ENCODE measurements at places on chromosomes 7 and 10.

GRCh38 chr10:78301891-78302738 lies 268.5 kb downstream of the RPS24 start:
- no peak for DNase-seq

DNA sequence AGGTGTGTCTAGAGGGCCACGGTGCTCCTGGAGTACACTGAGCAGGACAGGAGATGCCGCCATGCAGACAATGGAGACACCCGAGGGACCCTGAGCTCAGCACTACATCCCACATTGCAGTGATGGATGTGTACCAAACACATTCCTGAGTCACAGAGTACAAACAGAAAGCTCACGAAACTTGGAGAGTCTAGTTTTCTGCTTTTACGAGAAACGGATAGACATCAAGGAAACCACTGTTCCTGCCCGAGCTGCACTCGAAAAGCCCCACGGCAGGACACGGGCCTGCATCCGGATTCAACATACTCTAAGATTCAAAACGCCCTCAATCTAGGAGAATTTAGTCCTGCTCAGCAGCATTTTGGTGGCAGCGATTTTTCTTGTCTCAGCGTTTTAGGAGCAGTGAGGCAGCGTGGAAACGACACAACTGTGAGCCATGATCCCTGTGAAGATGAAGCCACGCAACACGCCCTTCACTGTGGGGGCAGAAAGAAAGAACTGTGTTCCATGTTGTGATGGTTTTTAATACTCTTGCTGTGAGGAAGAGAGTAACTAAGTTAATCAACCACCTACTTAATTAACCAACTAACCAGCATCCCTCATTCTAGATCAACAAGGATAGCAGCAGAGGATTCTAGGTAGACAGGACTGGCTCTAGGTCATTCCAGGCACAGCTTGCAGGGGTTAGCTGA lies 3.2 kb downstream of the TNS3 start:
- DNase-seq: no peak

- no peak for DNase-seq
Measured at GRCh38 chr7:157830331-157830730, 493.5 kb downstream of the DNAJB6 start.

- no peak for DNase-seq
Measured at GRCh38 chr10:19708031-19708430, 108.2 kb upstream of the PLXDC2 start.

DNA sequence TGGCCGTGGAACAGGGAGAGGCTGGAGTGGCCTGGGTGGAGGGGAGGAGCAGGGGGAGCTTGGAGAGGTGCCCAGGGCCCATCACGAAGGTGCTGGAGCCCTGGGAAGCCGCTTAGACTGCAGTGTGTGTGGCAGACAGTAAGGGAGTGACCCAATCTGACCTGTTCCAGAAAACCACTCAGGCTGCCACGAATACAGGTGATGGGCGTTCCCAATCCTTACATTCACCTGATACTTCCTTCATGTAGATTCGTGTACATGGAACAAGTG lies 161.7 kb downstream of the SVIL start:
- DNase-seq: no peak

Data from stimulated activated CD4-positive, alpha-beta T cell treated with anti-CD3 and anti-CD28 coated beads, Interleukin-1b, Interleukin-23, amount 100 ng/mL, for 1 hour (primary cell).